ENCODE measurements at places on chromosomes 3 and 15. TPM values are rescaled to one million over a fixed set of nuclear protein-coding genes. Genes with fewer than 3 reads are reported as not detected.
A peak's percentile ranks its signal among the peaks of the same experiment; 100 is the strongest.

The ANKUB1 gene
- polyA plus RNA-seq = not detected

GRCh38 chr3:69020424-69020823, 6.9 kb upstream of the EOGT start:
- no peak for DNase-seq

- DNase-seq = no peak
Measured at GRCh38 chr15:32704395-32704981, 13.3 kb upstream of the GREM1 start.

DNA sequence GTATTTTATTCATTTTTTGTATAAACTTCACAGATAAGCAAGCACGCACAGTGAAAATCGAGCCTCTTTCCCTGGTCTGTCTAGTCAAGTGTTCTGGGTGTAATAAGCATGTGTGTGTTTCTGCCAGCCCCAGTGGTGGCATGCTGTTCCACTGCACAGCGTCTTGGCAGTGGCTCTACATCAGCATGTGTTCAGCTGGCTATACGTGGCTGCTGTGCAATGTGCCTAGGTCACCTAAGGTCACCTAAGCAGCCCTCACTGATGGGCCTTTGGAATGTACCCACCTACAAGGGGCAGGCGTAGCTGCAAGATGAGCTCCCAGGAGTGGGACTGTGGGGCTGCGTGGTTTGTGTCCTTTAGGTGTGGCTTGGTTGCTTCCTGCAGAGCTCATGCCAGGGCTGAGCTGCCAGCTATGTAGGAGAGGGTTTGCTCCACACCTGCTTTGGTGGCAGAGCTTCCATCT, 4.9 kb downstream of the LIMD1 start:
- no peak for DNase-seq

DNA sequence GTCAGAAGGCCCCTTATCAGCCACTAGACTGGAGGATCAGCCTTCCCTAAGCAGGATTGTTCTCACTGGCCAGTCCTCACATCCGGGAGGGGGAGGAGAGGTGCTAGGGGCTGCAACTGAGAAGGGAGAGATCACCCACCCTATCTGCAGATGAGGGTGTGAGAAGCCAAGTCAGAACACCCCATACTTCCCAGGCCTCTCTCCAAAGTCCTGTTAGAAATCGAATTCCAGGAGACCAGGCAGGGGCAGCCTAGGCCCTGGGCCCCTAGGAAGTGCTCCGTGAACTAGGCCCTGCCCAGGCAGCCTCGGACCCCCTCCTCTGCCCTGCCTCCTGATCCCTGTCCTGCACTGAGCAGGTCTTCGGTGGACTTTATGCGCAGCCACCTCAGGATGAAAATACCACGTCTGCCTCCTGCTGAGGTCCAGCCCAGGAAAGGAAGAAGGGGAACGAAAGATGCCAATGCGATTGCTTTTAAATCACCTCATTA, 933 bp downstream of the DZIP1L start:
- DNase-seq = no peak

DNA sequence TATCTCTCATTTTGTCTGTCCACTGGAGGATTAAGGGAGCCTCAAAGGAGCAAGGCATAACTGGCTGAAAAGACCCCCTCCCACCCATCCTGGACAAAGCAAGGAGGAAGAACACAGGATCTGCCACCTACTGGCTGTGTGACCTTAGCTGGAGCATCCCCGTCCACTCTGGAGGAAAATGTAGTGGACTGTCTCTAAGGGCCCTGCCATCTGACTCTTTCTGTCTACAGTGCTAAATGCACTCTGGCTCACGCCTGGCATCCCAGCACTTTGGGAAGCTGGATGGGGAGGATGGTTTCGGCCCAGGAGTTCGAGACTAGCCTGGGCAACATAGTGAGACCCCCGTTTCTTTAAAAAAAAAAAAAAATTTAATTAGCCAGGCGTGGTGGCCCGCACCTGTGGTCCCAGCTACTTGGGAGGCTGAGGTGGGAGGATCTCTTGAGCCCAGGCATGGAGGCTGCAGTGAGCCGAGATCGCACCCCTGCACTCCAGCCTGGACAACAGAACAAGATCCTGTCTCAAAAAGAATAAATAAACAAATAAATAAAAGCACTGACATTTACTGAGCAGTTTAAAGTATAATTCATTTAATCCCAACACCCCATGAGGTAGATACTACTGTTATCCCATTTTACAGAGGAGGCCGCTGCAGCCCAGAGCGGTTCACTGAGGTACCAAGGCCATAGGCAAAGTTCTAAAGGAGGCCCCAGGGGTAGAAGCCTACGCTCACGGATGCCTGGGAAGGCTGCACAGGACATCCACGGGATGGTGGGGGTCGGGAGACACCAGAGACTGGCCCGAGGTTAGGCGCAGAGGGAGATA, 1.1 kb downstream of the TBC1D2B start:
- DNase-seq = no peak

The DNASE1L3 gene
- polyA plus RNA-seq = 5.8 TPM

DNA sequence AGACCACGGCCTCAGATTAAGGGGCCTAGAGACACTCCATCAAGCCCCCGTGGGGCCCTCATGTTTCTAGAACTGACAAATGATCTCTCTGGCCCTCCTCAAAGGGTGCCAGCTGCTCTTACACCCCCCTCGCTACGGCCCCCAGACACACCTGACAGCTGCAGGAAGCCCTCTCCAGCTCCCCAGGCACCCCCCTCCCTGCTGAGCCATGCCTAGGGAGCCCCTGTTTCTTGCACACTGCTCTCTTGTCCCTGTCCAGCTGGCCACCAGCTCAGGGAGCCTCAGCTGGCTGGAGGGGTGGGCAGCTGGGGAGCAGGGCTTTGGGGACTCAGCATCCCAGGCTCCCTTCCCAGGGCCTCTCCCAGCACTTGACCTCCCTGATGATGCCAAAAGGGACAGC, 14.8 kb downstream of the TNK2 start:
- DNase-seq = no peak

DNA sequence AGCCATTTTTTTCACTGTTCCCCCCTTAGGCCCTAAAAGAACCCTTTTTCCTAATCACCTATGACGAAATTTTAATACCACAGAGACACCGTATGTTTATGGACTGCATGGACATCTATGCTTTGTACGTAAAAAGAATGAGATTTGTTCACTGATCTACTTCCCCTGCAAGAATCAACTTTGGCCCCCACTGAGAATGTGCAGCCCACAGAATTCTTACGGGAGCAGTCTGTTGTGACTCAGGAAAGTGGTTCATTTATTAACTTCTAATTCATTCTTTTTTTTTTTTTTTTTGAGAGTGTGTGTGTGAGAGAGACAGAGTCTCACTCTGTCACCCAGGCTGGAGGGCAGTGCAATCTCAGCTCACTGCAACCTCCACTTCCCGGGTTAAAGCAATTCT, 17.6 kb downstream of the EIF4E3 start:
- no peak for DNase-seq

GRCh38 chr3:129018751-129019150, 17.6 kb downstream of the EFCC1 start:
- DNase-seq = no peak

GRCh38 chr15:43378601-43379000, 7.7 kb downstream of the TUBGCP4 start:
- DNase-seq = no peak

- DNase-seq = peak; percentile 87
Measured at GRCh38 chr15:65832549-65833364, 36.5 kb upstream of the RAB11A start.

Measured in renal pelvis (tissue), 12 donors.